ENCODE measurements at places on chromosomes 2 and 18. TPM values are rescaled to one million over a fixed set of nuclear protein-coding genes. Genes with fewer than 3 reads are reported as not detected.

The DSC1 gene
- not detected for total RNA-seq

DNA sequence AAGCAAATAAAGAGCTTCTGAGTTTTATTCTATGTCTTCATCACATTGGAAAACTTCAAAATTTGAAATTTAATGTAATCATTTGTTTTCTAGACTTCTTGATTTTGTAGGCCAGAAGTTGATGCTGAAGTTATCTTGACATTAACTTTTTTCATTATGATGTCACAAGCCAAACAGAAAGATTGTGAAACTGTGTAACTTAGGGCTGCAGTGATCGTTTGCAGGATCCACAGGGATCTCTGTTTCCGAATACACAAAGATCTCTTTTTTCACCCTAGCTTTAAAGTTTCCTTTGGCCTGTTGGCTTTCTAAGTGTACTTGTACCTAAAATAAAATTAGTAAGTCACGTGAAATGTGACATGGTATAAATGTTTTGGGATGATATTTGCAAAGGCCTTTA lies 594.9 kb upstream of the CDH2 start:
- DNase-seq, result no peak

GRCh38 chr2:177193240-177193639 lies 19.4 kb upstream of the HNRNPA3 start:
- DNase-seq, result no peak

The DSG4 gene
- total RNA-seq, result not detected

GRCh38 chr2:170656669-170657068 lies 58.5 kb upstream of the SP5 start:
- no peak for DNase-seq

The LAMA1 gene
- 0.44 TPM for total RNA-seq

The ANKRD29 gene
- not detected for total RNA-seq

DNA sequence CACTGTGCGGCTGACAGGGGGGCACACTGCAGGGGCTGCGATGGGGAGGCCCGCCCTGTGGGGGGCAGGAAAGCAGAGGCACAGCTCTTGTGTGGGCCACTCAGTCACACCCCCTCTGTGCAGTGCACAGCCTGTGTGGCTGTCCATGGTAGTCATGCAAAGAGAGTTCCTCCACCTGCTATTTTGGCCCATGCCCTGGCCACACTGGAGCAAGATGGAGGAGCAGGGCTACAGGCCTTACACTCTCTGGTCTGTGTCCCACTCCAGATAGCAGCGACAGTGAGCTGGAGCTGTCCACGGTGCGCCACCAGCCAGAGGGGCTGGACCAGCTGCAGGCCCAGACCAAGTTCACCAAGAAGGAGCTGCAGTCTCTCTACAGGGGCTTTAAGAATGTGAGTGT lies 28.5 kb upstream of the FAHD2A start:
- no peak for DNase-seq

The ALLC gene
- 0.11 TPM for total RNA-seq

- DNase-seq, result no peak
Observed at GRCh38 chr2:171244970-171245782, 84.5 kb upstream of the TLK1 start.

The GKN1 gene
- total RNA-seq, result not detected

GRCh38 chr2:25292408-25292807 lies 49.3 kb downstream of the DNMT3A start:
- DNase-seq, result no peak

DNA sequence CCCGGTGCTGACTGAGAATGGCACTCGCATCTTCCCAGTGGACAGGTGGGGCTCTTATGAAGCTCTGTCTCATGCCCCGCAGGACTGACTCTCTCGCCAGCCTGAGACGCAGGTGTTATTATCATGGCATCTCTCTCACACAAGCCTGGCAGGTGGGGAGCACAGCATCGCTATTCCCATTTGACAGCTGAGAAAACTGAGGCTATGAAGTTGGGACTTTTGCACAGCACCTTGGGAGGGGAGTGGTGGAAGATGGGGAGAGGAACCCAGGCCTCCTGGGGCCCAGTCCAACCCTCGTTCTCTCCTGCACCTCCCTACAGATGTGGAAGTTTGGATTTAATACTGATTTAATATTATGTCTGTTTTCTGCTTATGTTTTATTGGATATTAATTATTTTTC lies 9.0 kb upstream of the NTSR2 start:
- no peak for DNase-seq

GRCh38 chr2:28490558-28490957 lies 5.3 kb upstream of the PLB1 start:
- no peak for DNase-seq

DNA sequence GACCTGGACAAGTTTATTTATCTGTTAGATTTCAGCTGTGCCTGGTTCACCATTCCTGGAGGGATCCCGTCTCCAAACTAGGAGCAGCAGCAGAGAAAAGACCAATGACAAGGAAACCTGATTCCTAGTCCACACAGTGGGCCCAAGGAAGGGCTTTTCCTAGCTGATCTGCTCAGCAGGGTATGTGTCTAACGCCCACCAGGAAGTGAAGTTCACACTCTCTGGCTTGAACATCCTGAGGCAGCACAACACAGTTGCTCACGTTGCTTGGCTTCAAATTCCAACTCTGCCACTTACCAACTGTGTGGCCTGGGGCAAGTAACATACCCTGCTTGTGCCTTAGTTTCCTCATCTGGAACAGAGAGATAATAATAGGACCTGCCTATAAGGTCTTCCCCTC lies 42.9 kb downstream of the XDH start:
- DNase-seq, result no peak

DNA sequence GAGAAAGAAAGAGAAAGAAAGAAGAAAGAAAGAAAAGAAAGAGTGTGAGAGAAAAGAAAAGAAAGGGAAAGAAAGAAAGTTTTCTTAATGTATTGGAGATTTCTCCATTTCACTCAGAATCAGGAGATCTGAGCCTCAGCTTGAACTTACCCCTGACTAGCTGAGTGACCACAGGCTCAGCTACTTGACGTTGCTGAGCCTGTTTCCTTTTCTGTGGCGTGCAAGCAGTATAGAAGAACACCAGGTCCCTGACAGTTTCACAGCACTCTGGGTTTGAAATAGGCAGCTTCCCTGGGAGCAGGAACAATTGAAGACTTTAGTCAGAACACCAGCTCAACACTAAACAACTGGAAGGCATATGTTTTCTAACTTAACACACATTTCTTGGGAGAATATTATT lies 44.7 kb downstream of the MARCO start:
- no peak for DNase-seq

The TUBB8B gene
- 0.98 TPM for total RNA-seq

The SLC9A4 gene
- total RNA-seq, result not detected

The SKOR2 gene
- total RNA-seq, result not detected

DNA sequence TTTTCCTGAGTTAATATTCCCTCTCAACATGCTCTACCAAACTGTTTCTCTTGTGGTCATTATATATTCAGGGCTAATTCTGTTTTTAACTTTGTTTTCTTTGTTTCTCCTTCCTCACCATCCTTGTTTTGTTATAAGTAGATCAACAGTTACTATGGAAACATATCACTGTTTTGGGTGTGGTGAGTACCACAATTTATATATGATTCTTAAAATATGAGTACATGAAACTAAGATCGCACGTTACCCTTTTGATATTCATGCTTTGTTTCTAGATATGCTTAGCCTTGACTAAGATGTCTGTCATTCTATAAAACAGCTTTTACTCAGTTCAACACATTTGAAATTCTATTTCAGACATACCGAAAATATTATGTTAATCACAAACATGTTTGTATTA lies 232.3 kb upstream of the ITGA4 start:
- DNase-seq, result no peak

- DNase-seq, result no peak
Observed at GRCh38 chr2:8520791-8521344, 161.0 kb upstream of the ID2 start.

DNA sequence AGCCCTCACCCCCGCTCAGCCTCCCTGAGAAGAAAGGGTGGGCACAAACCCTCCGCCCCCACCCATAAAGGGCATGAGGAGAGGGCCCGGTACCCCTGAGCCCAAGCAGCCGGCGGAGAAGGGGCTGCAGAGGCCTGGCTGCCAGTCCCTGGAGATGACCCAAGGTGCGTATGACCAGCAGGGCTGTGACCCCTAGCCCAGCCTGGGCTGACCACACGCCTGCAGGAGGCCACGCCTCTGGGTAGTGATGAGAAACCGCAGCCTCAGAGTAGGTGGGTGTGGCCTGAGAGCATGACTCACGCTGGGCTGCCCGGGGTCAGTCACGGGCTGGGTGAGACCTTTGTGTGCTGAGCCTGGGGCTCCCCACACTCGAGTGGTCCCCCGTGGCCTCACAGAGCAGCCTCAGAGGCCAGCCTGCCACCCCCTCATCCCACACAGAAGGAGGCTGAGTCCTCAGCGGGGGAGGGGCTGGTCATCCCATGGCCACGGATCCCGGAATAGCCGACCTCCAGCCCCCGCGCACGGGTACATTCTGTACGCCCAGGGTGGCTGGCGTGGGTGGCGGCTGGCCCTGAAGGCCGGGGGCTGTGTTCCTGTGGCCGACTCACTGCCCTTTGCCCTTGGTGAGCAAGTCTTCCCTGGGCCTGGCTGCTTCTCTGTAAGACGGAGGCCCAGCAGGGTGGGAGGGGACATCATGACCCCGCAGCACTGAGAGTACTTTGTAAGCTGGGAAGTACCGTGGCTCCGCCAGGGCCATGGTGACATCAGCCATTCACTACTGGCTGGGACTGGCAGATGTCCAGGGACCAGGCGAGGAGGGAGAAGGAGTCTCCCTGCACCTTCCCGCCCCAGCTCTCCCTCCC lies 110.8 kb upstream of the OTOS start:
- peak; percentile 94 for DNase-seq

- no peak for DNase-seq
Observed at GRCh38 chr2:150136893-150137292, 350.6 kb downstream of the RND3 start.

The NEU2 gene
- not detected for total RNA-seq

The CTAGE1 gene
- 0.02 TPM for total RNA-seq

The TACR1 gene
- total RNA-seq, result not detected

DNA sequence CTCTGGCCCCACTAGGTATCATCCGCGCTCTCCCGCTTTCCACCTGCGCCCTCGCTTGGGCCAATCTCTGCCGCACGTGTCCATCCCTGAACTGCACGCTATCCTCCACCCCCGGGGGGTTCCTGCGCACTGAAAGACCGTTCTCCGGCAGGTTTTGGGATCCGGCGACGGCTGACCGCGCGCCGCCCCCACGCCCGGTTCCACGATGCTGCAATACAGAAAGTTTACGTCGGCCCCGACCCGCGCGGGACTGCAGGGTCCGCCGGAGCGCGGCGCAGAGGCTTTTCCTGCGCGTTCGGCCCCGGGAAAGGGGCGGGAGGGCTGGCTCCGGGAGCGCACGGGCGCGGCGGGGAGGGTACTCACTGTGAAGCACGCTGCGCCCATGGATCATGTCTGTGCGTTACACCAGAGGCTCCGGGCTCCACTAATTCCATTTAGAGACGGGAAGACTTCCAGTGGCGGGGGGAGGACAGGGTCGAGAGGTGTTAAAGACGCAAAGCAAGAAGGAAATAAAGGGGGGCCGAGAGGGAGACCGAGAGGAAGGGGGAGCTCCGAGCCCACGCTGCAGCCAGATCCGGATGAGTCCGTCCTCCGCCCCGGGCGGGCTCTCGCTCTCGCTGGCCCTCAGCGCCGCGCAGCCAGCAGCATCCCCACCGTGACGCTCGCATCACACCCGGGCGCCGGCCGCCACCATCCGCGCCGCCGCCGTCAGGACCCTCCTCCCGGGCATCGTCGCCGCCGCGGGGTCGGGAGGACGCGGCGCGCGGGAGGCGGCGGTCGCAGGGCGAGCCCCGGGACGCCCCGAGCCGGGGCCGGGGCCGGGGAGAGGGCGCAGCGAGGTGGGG lies 664 bp downstream of the NETO1 start:
- no peak for DNase-seq

- DNase-seq, result peak; percentile 79
Observed at GRCh38 chr2:120669121-120669952, 66.3 kb upstream of the GLI2 start.

DNA sequence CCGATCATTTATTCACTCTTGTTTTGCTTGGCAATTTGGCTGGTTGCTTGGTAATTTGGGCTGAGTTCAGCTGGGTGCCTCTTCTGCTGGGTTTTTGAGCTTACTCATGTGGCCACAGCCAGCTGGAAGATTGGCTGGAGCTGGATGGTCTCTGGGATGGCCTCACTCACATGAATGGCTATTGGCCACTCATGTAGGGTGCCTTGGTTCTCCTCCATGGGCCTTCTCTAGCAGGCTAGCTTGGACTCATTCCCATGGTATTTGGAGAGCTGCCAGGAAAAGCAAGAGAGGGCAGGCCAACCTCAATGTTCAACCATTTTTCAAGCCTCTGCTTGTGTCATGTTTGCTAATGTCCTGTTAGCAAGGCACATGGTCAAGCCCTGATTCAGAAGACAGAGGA lies 16.9 kb downstream of the ZAP70 start:
- no peak for DNase-seq

The RAX gene
- not detected for total RNA-seq

The VSNL1 gene
- 63.2 TPM for total RNA-seq

The SERPINB7 gene
- not detected for total RNA-seq

The SCN7A gene
- total RNA-seq, result not detected

The NT5DC4 gene
- total RNA-seq, result 2.4 TPM

DNA sequence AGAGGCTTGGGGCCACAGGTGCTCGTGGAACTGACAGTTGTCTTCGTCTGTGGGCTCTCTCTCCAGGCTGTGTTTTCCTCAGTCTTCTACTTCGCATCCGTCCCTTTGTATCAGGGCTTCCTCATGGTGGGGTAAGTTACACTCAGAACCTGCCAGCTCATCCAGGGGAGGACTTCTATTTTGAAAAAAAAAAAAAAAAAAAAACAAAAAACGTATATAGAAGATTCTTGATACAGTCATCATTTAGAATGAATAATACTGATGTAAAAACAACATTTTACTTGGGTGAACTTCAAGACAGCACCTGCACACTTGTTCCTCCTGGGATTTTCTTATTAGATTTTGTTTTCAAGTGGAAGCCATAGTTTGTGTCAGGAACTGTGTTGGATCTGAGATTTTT lies 47.7 kb upstream of the NFATC1 start:
- no peak for DNase-seq

DNA sequence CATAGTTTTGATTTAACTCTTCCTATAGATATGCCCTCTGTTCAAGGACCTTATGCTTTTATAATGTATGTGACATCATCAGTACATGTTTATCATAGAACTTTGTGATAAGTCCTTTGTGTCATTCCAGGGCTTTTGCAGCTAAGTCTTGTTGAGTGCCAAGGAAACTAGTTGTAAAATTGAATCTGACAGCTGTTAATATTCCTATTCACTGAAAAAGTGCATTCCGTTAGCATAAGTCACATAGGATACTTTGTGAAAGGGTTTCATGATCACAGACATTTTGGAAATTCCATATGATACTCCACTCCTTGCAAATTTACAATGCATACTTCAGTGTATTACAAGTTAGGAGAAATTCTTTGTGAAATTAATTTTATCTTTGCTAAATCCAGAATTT lies 503.4 kb downstream of the CCDC85A start:
- DNase-seq, result no peak

GRCh38 chr2:85748039-85748734 lies 5.6 kb upstream of the ATOH8 start:
- no peak for DNase-seq

The AP1S3 gene
- 26.3 TPM for total RNA-seq

- no peak for DNase-seq
Observed at GRCh38 chr2:20650393-20650876, 463 bp downstream of the HS1BP3 start.

Data from HepG2 (cell line).